ENCODE measurements at places on chromosomes 5 and 9. TPM values are rescaled to one million over a fixed set of nuclear protein-coding genes. Genes with fewer than 3 reads are reported as not detected.
A peak's percentile ranks its signal among the peaks of the same experiment; 100 is the strongest.

DNA sequence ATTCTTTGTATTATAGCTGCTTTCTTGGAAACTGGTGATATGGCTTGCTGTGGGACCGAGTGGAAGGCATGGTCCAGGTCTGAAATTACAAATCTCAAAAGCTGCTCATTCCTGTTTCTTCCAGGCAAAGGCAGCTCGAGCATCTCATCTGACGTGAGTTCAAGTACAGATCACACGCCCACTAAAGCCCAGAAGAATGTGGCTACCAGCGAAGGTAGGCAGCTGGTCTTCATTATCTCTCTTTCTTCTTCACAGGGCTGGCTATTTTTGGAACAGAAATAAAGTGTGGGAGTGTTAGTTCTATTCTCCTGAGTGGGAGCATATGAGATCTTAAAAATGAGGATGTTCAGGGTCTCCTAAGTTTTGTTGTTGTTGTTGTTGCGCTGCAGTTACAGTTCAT is 115.9 kb downstream of the FBXL7 start:
- no peak for DNase-seq

- DNase-seq, result peak; percentile 60
Measured at GRCh38 chr9:121271368-121272341, 3.7 kb downstream of the GSN start.

- DNase-seq, result no peak
Measured at GRCh38 chr5:109838157-109838556, 148.4 kb downstream of the MAN2A1 start.

DNA sequence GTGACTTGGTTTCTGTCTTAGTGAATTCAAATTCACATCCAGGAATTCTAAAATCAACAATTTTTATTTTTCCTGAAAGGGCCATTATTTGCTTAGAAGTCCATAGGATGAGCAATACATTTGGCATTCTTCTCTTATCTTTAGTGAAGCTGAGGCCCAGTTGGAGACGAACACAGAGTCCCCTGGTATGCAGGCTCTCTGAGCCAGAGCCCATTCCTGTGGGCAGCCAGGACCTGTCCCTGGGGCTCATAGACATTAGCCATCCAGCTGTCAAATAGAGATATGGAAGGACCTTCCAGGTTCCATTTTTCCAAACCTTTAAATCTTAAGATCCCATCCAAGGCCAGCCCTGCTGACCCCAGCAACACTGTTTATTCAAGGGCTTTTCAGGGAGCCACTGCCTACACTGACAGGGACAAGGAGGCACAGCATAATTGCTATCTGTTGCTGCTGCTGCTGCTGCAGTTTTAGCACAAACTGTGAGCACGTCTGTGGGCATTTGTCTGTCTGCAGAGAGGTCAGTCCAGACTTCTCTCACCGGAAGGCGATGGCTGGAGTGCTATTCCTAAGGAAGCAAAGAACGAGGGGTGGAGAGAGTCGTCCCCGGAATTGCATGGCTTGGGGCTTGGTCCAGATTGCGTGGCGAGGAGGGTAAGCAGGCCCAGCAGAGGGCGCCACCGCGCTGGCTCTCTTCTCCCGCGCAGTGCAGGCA is 639.0 kb downstream of the CCDC171 start:
- peak; percentile 94 for DNase-seq

DNA sequence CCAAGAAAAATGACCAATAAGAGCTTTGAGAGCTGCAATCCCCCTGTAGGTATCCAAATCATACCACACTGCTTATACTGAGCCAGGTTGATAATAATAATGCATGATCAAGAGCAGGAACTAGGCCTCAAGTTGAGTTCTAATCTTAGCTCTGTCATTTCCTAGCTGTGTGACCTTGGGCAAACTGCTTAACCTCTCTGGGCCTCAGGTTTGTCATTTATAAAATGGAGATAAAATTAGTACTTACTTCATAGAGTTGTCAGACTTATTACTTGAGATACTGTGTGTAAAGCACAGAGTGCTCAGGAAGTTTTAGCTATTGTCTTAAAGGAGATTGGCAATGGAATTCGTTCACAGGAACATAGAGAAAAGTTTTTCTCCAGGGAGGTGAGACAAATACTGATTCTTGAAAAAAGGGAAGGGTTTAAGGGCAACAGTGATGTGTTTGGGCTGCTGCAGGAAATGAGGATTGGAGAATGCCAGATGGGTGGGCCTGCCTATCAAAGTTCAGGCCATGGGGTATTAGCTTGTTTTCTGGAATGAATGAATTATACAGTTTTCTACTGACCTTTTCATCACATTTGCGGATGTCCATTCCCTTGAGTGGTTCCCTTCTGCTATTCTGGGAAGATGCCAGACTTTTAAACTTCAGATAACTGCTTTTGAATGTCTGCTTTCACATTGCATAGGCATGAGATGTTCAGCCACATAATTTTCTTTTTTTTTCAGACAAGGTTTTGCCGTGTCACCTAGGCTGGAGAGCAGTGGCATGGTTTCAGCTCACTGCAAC is 10.2 kb upstream of the ATP6V0E1 start:
- no peak for DNase-seq

DNA sequence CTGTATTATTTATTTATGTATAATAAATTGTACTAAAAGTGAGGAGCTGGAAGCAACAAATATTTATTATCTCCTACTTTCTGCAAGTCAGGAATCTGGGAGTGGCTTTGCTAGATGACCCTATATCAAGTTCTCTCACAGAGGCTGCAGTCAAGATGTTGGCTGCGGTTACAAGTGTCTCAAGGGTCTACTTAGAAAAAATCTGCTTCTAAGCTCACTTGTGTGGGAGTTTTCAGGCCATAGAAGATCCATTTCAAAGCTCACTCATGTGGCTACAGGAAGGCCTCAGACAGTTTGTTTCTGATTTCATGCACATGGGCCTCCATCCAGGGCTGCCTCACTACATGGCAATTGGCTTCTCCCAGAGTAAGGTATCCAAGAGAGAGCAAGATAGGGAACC is 551.1 kb downstream of the CAAP1 start:
- DNase-seq, result no peak

DNA sequence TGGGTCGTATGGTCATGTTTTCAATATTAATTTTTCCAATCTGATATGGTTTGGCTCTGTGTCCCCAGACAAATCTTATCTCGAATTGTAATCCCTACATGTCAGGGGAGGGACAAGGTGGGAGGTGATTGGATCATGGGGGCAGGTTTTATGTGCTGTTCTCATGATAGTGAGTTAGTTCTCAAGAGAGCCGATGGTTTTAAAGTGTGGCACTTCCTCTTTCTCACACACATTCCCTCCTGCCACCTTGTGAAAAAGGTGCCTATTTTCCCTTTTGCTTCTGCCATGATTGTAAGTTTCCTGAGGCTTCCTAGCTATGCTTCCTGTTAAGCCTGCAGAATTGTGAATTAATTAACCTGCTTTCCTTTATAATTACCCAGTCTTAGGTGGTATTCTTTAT is 309.1 kb upstream of the GRIN3A start:
- DNase-seq, result no peak

GRCh38 chr5:175021841-175022625 is 297.7 kb downstream of the MSX2 start:
- no peak for DNase-seq

GRCh38 chr5:35473589-35473988 is 144.1 kb upstream of the SPEF2 start:
- no peak for DNase-seq

DNA sequence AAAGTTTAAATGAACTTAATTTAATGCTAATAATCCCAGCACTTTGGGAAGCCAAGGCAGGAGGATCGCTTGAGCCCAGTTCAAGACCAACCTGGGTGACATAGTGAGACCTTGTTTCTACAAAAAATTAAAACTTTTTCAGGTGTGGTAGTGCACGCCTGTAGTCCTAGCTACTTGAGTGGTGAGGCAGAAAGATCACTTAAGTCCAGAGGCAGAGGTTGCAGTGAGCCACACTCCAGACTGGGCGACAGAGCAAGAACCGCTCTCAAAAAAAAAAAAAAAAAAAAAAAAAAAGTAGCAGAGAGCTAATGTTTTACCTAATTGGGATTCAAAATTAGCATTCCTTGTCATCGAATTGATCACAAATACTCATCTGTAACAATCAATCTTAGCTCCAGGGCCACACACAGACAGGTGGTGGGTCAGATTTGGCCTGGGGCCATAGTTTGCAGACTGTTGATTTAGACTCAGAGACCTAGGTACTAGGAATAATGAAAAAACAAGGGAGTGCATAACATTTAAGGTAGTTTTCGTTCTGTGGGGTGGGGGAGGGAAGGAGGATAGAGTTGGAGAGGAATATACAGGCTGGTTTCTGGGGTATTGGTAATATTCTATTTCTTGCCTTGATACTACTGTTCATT is 21.4 kb downstream of the HSDL2 start:
- DNase-seq, result no peak

- DNase-seq, result no peak
Measured at GRCh38 chr9:136010615-136011361, 49.6 kb upstream of the UBAC1 start.

DNA sequence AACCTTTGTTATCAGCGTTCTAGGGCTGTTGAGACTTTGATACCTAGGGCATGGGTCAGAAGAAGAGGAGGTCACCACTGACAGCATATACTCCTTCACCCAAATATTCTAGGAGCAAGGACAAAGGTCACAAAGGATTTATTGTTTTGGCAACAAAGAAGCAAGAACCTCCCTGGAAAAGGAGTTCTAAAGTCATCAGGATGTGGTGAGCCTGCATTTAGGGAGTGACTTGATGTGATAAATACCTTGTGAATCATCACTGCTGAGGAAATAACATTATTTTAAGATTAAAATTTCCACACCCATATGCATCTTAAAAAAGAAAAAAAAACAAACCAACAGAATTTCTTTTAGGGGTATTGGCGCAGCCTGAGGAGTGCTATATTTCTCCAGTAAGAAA is 13.9 kb downstream of the IFNA1 start:
- no peak for DNase-seq

GRCh38 chr5:78985116-78985724 is at the start of gene ARSB:
TSS of gene ARSB (minus strand) at chr5:78985310. CDS start at chr5:78985248, 62 bp downstream.
- no peak for DNase-seq

DNA sequence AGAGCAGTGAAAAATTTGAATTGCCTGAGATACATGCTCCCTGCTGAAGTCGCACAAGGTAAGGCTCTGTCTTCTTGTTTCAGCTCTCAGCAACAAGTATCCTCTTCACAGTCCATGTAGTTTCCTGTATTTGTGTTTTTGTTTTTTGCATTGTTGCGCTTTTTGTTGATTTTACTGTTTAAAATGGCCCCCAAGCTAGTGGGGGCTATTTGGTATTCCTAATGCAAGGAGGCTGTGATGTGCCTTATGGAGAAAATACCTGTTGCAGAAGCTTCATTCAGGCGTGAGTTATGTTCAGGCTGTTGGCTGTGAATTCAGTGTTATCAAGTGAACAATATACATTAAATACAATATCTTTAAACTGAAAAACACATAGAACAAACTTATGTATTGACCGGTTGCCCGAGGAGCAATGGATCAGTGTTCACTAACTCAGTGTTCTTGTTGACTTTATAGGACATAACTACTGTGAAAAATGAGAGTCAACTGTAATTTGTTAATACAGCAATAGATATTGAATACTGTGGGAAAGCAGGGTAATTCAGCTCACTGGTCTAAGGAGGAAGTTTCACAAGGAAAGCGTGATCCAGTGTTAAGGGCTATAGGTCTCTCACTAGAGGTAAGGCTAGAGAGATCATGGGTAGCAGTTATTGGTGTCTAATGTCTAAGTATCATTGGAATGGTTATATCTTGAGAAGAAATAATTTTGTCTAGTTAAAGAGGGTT is 150.5 kb downstream of the GCNT1 start:
- no peak for DNase-seq

GRCh38 chr5:42487821-42488220 is 64.6 kb downstream of the GHR start:
- no peak for DNase-seq

GRCh38 chr5:135606431-135606830 is 27.6 kb upstream of the CXCL14 start:
- peak; percentile 63 for DNase-seq

- no peak for DNase-seq
Measured at GRCh38 chr9:120820095-120820494, 22.6 kb downstream of the PSMD5 start.

DNA sequence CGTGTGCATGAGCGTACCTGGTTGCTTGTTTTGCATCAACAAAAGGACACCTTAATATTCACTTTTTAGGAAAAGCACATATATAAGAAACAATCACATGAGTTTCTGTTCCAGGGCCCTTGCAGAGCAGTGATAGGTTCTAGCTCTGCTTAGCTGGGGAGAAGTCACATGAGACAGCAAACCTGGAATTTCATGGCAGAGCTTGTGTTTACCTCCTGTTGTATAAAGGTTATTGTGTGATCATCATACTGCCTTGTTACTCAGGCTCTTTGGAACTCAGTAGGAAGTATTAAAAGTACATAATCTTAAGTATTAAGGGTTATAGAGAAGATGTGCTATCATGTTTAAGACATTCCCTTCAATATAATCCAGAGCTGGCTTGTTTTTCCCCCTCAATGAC is 18.0 kb upstream of the VLDLR start:
- no peak for DNase-seq

GRCh38 chr5:142388696-142389095 is 63.9 kb upstream of the SPRY4 start:
- DNase-seq, result no peak

DNA sequence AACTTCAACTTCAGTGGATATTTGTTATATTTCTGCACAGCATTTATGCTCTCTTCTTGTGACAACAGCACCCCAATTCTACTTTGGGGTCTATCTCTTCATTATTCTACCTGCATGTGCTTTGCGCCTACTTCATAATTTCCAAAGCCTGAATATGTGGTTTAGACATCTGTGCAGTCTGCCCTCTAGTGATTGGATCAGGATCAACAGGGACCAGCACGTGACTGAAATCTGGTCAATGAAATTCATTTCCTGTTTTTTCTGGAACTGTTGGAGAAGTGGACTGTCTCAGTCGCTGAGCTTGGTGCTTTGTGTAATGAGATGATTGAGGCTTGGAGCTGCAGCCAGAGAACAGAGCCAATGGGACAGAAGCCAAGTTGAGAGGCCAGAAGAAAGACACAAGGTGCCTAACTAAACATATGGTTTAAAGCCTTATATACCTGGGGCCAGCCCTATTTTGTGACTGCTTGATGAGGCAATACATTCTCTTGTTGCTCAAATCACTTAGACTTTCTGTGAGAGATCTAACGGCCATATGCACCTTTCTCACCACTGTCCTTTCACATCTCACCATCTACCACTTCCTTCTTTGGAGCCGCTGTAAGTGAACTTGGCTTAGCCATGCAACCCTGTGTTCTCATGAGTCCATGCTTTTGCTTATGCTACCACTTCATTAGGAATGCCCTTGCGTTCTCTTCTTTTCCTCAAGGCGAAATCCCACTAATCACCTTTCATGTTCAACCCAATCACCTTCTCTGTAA is 68.8 kb upstream of the PPP2R2B start:
- DNase-seq, result no peak

DNA sequence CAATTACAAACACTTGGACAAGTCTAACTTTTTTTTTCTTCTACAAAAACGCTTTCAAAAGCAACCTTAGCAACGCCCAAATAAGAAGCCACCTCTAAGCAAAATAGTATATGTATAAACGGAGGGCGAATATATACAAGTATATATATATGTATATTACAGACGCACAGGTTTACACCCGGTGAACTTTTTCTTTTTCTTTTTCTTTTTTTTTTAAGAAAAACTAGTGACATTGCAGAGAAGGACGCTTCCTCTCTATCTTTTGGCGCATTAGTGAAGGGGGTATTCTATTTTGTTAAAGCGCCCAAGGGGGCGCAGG is 200 bp downstream of the NPR3 start:
- DNase-seq, result no peak

- DNase-seq, result peak; percentile 76
Measured at GRCh38 chr9:114094971-114095370, 4.1 kb downstream of the KIF12 start.

Gene SPINK13
- not detected for total RNA-seq

Gene SH2D3C
- total RNA-seq, result 8.5 TPM

Gene SLC6A18
- not detected for total RNA-seq

Gene TRIM23
- 15.3 TPM for total RNA-seq

Gene SCAI
- total RNA-seq, result 5.7 TPM

Gene GADD45G
- 25.4 TPM for total RNA-seq
